ENCODE measurements at places on chromosomes 2 and 18.

DNA sequence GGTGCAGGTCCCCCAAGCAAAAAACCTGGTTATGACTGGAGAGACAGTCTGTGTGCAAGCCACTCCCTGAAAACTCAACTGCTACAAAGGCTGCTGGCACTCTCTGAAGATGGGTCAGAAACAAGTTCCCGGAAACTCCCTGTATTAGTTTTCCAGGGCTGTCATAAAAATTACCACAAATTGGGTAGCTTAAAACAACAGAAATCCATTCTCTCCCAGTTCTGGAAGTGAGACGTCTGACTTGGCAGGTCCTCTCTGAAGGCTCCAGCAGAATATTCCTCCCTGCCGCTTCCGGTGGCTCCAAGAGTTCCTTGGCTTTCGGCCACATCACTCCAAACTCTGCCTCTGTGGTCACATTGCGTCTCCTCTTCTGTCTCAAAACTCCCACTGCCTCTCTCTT, 30.1 kb upstream of the SERPINE2 start:
- no peak for DNase-seq

GRCh38 chr2:122029945-122030344, 274.5 kb downstream of the TSN start:
- DNase-seq: no peak

DNA sequence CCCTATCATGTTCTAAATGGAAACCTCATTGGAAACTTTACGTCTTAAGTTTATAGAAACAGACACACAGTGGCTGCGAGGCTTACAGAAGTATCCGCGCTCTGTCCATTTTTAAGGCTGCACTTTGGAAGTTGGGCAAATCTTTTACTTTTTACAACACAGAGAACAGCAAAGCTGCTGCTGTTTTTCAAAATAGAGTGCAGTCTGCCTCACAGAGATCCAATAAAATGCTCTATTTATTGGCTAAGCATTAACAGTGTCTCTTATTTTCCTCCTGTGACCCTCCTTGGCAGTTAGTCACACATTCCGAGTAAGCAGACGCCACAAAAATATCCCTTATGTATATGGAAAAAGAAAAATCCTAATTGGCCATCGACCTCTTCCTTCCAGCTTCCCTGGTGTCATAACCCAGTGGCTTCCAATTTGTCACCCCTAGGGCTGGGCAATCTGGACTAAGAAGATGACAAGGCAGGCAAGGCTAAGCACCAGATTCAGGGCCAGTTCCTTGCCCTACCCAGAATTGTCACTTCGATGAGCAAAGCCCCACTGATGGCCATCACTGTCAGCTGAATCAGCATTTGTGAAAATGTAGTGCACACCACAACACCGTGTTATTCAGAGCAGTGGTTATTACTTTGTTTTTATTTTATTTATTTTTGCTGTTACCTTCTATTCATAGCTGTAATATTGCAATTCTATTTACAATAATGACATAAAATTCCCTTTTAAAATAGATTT, 47.7 kb upstream of the MEIS1 start:
- DNase-seq: no peak

- no peak for DNase-seq
These were observed 27.9 kb upstream of the GREB1 start for GRCh38 chr2:11505652-11506610.

- DNase-seq: no peak
These were observed 89.7 kb upstream of the CYP1B1 start for GRCh38 chr2:38165698-38166097.

All from IMR-90 (cell line).